ENCODE measurements at places on chromosomes 5 and 9. TPM values are rescaled to one million over a fixed set of nuclear protein-coding genes. Genes with fewer than 3 reads are reported as not detected.

Gene SMIM3
- 15.7 TPM for total RNA-seq

Gene TBC1D13
- 26.1 TPM for total RNA-seq

Gene CFAP90
- total RNA-seq: not detected

DNA sequence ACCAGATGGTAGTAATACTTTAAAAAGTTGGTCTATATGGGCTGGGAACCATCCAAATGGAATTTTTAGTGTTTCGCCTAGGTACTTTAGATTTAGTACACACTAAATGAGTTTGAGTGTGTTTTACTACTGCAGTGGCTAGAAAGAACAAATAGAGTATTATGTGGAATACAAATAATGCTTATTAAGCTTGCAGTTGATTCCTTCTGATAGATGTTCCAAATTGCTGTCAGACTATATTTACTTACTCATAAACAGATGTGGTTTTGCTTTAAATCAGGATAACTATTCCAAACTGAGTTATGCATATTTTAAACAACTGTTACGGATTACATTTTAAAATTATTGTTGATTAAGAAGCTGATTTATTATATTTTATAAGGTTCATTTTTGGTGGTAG lies 103.3 kb downstream of the ZSWIM6 start:
- no peak for DNase-seq

GRCh38 chr9:2023532-2023931 lies 8.4 kb downstream of the SMARCA2 start:
- no peak for DNase-seq

DNA sequence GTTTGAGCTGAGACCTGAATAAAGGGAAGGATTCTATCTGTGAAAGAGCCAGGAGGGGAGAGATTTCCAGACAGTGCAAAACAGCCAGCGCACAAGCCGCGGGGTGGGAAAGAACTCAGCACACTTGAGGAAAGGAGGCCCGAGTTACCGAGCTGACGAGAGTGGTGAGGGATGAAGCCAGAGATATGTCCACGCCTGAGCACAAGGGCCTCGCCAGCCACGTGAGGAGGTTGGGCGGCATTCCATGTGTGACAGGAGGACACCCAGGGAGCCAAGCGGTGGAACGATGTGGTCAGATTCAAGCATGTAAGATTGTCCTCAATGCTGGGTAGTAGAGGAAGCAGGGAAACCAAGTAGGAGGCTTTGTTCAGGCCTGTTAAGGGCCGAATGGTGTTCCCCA lies 17.0 kb upstream of the SFXN1 start:
- no peak for DNase-seq

GRCh38 chr9:137126786-137127185 lies 12.2 kb upstream of the GRIN1 start:
- no peak for DNase-seq

DNA sequence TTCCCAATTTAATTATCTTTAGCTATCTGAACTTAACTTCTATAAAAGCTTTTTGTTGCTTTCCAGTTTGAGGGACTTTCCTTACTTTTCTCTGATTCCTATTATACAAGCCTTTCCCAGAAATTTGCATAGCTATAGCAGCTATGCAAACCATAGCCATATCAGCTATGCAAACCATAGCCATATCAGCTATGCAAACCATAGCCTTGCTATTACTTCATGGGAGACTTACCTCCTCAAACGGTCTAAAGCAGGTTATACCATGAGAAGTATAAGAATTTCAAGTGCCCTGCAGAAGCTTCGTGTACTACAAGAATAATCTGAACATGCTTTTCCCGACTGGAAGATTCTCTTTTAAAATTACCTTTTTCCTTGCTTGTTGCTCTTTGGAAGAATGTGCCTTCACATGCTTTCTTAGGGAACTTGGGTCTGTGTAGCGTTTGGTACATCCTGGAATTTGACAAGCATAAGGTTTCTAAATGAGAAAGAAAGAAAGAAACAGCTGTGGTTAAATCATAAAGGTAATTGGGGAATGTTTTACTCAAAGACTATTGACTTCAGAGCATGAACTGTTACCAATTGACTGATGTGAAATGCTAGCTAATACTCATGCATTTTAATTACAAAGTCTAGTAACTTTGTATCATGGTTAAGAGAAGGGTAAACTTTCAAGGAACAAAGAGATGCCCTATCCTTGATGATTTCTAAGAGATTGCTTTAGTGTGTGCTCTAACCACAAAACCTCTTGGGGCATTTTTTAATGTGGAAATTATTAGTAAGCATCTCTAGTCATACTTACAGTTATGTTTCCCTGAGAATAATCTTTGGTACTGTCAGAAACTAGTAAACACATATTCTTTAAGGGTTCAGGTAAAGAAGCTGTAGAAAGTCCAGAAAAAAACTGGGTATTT lies 367.6 kb downstream of the GLIS3 start:
- no peak for DNase-seq

- DNase-seq: no peak
Measured at GRCh38 chr5:113387844-113388243, 46.9 kb downstream of the TSSK1B start.

Gene IRX2
- total RNA-seq: not detected

- DNase-seq: no peak
Measured at GRCh38 chr9:137385061-137385655, 37.8 kb downstream of the EXD3 start.

DNA sequence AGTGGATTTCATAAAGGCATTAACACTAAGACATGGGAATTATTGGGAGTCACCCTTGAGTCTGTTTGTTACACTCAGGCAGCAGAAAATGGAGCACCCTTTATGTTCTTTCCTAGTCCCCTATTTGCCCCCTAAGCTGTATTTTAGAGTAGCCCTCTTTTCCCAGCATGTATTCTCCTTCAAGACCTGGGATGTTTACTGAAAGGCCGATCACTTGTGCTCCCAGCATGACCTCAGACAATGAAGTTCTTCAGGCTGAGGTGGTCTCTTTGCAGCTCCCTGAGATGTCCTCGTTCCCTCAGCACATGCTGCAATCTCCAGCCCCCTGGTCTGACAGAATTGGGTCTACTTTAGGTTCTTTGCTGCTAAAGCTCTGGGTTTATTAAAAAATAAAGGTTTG lies 169.7 kb downstream of the YTHDC2 start:
- DNase-seq: no peak

GRCh38 chr9:132560616-132561202 lies 21.7 kb upstream of the BARHL1 start:
- DNase-seq: no peak

DNA sequence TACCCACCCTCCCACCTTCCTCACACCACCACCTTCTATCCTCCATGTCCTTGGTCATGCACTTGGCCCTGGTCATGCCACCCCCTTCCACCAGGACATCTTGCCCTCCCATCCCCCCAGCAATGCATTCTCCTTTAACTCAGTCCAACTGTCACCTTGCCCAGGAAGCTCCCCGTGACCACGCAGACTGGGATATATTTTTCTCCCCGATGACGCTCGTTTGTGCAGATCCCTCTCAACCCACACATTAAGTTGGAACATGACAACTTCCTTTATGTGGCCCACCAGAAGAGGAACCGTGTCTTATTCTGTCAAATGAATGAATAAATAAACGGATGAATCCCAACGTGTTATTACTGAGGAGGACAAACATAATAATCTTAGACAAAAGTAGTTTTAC lies 82.8 kb upstream of the TAS2R1 start:
- DNase-seq: no peak

DNA sequence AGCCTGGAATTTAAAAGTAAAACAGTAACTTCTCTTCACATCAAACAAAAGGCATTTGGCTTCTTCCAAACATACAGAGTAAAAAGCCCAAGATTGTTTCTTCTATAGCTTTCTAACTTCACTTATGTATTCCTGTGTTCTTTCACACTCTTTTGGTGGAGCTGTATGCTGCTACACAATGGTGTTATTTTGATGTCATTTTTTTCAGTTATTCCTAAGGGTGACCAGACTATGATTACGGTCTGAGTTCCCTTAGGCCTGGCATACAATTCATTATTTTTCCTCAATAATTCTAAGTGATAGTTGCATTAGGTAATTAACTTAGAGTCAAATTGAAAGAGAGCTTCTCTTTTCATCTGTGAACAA lies 66.3 kb upstream of the IL7R start:
- DNase-seq: no peak

DNA sequence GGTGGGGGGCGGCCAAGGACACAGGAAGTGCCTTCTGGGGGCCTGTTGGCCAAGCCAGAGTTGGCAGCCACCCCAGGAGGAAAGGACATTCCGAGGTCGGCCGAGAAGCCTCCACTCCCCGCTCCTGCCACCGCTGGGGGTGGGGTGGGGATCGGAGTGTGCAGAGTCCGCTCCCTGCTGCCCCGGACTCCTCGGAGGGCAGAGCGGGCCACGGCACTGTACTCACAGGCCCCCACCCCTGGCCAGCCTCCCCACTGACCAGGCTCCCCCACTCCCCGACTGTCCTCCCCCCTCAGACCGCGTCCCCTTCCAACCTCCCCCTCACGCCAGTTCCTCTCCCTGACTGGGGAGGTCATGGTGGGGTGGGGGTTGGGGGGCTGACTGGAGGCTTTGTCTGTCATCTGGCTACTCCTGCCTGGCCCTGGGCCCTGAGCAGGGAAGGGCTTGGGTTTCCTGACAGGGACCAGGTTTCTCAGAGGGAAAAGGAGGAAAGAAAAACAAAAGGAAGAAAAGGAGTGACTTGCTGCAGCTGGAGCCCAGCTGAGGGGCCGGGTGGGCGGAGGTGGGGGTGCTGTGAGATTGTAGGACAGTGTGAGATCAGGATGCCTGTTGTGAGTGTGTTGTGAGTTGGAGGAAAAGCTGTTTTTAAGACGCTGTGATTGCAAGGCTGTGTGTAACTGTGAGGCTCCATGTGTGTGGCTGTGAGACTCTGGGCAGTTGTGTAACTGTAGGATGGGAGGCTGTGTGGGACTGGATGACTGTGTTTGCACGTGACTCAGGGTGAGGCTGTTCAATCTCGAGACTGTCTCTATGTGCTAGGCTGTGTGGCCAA lies 29.7 kb downstream of the CNTFR start:
- DNase-seq: no peak

DNA sequence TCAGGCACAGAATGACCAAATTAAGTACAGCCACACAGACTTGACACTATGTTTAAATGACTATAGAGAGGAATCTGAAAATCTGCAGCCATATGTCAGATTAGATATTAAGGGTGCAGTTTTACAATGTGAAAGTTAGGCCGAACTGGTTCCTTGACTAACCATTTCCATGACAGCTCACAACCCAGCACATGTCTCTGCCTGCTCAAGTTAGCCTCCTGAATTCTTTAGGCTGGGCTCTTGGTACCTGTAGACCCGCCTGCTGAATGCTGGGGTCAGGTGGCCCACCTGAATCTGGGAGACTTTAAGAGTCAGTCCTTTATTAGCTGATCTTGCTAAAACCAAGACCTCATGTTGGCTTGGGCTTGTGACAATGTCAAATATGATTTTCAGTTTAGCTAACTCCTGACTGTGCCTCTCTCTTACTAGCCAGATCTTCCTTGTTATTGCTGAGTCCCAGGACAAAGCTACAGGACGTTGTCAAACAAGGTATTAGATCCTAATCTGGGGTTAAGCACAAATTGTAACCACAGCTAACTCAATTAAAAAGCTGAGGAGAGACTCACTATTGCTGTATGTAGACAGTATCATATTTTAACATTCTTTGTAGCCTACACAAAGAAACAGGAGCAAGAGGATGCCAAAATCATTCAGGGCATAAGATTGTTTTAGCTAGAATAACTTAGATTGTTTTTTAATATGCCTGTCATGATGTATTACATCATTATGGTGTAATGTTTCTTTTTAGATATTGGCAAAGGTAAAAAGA lies 490.9 kb downstream of the SEMA5A start:
- no peak for DNase-seq

DNA sequence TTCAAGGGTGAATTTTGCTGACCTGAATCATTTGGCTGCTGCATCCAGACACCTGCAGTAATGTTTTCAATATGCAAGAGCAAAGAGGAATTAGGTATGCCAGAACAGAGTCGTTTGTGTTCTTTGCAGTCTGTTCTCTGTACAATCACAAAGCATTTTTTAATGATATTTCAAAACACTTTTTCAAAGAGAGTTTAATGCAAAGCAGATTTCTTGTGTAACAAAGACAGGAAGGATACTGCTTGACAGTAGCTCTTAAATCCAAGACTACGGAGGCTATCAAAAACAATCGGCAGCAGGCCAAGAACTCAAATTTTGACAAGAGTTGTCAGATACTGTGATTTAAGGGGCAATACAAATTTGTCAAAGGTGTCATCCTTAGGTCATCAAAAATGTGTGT lies 341.9 kb downstream of the GADD45G start:
- no peak for DNase-seq

- no peak for DNase-seq
Measured at GRCh38 chr9:133387680-133388079, 11.5 kb downstream of the STKLD1 start.

Gene PRR16
- total RNA-seq: not detected

Gene SLC6A7
- total RNA-seq: not detected

Gene GRM6
- total RNA-seq: not detected

Gene GRIA1
- total RNA-seq: not detected

Gene DNLZ
- 15.4 TPM for total RNA-seq

- no peak for DNase-seq
Measured at GRCh38 chr5:142881784-142882126, 111.6 kb downstream of the ARHGAP26 start.

GRCh38 chr9:78680196-78680595 lies 383.3 kb downstream of the PSAT1 start:
- no peak for DNase-seq

- DNase-seq: no peak
Measured at GRCh38 chr5:148397968-148398595, 14.3 kb downstream of the FBXO38 start.

GRCh38 chr9:89400403-89401116 lies 82.3 kb downstream of the SECISBP2 start:
- no peak for DNase-seq

GRCh38 chr9:130627051-130627450 lies 37.3 kb upstream of the PRDM12 start:
- DNase-seq: no peak

Gene TTLL11
- 4.1 TPM for total RNA-seq

Gene NR6A1
- 0.11 TPM for total RNA-seq

Gene RAD23B
- 86.4 TPM for total RNA-seq

Gene SOHLH1
- total RNA-seq: not detected

GRCh38 chr9:136951541-136952320 lies at the start of gene LCN12:
Gene LCN12 (plus strand): TSS chr9:136952273. CDS start chr9:136952328, 55 bp downstream.
- DNase-seq: no peak

- no peak for DNase-seq
Measured at GRCh38 chr5:163498886-163499285, 6.5 kb upstream of the MAT2B start.

GRCh38 chr5:28249771-28250415 lies 1211.5 kb upstream of the CDH9 start:
- no peak for DNase-seq
